D721Med (cell line): ENCODE measurements at places on chromosomes 3 and 15.
A peak's percentile ranks its signal among the peaks of the same experiment; 100 is the strongest.

- DNase-seq = no peak
Observed at GRCh38 chr15:58042006-58042405, 23.5 kb downstream of the ALDH1A2 start.

DNA sequence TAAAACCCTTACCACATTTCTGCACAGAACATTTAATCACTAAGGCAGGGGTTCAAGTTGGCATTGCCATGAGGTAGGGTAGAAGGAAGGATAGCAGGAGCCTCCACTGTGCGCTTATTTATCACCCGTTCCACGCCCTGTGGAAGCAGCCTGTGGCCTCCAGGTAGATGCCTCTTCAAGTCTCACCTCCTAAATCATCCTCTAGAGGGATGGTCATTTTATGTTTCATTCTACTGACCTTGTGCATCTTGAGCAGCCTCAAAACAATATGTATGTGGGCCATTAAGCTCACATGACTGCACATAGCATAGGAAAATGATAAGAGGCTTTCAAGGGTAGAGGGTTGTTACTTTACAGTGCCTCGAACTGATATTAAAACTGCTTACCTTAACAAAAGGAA is 546.2 kb downstream of the GRM7 start:
- DNase-seq = no peak

DNA sequence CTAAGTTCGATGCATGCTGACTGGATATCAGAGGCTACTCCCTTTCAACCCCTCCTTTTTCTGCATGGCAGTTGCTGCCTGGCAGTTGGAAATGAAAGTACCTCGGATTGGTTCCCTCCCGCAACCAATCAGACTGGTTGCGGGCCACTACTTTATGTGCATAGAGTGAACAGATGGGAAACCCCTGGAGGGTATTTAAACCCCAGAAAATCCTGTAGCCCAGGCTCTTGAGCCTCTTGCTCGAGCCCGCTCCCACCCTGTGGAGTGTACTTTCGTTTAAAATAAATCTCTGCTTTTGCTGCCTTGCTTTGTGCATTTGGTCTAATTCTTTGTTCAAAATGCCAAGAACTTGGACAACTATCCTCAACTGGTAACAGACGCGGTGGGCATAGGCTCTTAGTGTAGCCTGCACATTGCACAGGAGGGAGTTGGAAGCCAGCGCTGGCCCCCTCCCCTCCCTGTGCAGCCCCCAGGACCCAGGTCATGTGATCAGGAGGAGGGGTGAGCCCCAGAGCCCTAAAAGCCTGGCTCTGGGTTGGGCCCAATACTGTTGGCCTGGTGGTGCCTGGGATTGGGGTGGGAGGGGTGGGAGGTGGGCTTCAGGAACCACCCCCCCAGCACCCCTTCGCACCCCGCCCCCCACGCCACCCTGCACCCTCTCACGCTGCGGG is 26.8 kb downstream of the RHCG start:
- DNase-seq = peak; percentile 66

- no peak for DNase-seq
Observed at GRCh38 chr3:8651418-8652323, 7.1 kb upstream of the SSUH2 start.

DNA sequence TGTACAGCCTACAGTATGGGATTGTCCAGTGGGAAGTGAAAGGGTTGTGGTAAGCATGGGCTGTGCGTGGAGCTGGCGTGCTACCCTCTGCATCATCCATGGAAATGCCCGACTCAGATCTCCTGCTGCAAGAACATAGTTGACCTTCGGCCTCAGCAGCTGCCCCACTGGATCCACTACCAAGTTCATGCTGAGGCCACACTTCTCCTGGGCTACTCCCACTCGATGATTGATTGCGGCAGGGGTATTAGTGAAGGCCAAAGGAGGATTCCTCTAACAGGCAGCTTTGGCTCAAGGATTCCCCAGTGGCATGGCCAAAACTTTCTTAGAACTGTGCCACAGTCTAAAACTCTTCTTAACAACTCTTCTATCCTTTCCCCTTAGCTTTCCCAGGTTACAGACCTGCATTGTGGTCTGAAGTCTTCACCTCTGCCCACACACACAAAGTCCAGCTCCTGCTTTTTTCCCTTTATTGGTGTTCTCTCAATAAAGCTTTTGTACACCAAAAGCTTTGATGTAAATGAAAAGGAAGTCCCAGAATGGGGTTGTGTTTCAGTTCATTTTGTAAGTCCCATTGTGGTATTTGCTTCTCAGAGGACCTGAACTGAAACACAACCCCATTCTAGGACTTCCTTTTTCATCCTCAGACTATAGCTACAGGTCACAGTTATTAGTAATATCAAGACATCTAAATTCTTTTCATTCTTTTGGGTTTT is 4.9 kb upstream of the TBC1D5 start:
- DNase-seq = no peak

GRCh38 chr3:163560459-163560858 is 1517.8 kb downstream of the SI start:
- DNase-seq = no peak

DNA sequence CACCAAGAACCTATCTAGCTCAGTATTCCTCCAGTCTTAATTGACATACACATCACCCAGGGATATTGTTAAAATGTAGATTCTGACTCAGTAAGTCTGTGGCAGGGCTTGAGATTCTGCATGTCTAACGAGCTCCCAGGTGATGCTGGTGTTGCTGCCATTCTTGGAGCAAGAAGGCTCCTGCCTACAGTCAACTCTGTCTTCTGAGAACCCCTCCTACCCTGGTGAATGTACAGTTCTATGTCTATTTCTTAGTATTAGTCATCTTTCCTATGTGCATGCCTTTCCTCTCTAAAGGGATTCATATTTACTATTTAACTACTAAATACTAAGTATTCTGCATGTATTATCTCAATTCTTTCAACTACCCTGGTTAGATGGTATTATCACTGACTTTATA is 268.7 kb downstream of the EDEM1 start:
- DNase-seq = no peak

GRCh38 chr15:27399241-27399640 is 428.3 kb downstream of the GABRG3 start:
- no peak for DNase-seq
